ENCODE measurements at places on chromosomes 16 and 17. TPM values are rescaled to one million over a fixed set of nuclear protein-coding genes. Genes with fewer than 3 reads are reported as not detected.

TMEM101 gene
- 95.0 TPM for total RNA-seq

PDIA2 gene
- total RNA-seq = not detected

TPSD1 gene
- total RNA-seq = not detected

RNF227 gene
- 8.5 TPM for total RNA-seq

GGA2 gene
- 25.4 TPM for total RNA-seq

Data from regular cardiac myocyte (primary cell).